ENCODE measurements at places on chromosomes 7 and 10.

DNA sequence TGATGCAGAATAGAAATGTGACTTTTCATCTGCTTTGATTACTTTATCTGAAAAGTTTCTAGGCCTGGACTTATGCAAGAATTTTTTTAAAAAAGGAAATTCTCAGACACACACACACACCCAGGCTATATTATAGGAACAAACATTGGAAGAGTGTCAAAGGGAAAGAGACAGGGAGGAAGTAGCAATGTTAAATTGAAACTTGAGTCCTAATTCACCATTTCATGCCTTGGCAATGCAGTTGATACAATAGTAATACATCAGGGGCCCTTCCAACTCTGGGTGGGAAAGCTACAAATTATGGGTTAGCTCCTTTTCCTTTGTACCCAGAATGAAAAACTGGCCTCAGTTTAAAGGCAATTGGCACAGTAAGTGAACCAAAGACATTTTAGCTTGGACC is 258.0 kb upstream of the LYZL1 start:
- DNase-seq, result no peak

- no peak for DNase-seq
These were observed 17.6 kb downstream of the ASB13 start for GRCh38 chr10:5648494-5649457.

DNA sequence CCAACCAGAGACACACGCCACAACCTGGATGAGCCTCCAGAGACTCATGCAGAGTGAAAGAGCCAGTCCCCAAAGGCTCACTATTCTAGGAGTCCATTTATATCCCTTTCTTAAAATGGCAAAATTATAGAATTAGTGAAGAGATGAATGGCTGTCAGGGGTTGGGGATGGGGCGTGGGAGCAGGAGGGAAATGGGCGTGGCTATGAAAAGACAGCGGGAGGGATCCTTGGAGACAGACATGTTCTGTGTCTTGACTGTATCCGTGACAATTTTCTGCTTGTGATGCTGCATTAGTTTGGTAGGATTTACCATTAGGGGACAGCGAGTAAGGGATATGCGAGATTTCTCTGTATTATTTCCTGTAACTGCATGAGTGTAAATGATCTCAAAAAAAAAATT is 33.0 kb downstream of the FAM53B start:
- no peak for DNase-seq

DNA sequence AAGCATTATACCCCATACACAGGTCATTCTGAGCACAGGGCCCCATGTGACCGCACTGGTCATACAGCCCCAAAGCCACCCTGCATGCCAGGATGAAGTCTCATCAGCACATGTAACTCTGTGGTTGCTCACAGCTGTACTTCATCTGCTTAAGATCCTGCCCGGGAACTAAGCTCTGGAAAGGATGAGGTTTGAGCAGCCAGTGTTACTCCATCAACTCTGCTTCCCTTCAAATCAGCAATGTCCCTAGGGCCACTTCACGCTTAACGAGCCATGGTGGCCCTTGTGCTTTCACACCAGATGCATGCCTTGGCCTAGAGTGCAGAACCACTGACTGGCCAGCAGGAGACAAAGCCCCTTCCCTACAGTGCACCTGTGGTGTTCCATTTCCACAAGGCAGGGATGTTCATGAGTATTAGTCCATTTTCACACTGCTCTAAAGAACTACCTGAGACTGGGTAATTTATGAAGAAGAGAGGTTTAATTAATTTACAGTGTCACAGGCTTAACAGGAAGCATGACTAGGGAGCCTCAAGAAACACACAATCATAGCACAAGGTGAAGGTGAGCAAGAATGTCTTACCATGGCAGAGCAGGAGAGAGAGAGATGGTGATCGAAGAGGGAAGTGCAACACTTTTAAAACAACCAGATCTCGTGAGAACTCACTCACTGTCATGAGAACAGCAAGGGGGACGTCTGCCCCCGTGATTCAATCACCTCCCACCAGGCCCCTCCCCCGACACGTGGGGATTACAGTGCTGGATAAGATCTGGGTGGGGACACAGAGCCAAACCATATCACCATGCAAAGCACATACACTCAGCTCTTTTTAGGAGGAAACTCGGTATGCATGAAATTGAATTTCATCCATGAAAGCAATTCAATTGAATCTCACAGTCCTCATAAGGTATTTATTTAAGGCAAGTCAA is 149.0 kb upstream of the CDCA7L start:
- no peak for DNase-seq

GRCh38 chr10:48404646-48405045 is 98.2 kb downstream of the MAPK8 start:
- DNase-seq, result no peak

DNA sequence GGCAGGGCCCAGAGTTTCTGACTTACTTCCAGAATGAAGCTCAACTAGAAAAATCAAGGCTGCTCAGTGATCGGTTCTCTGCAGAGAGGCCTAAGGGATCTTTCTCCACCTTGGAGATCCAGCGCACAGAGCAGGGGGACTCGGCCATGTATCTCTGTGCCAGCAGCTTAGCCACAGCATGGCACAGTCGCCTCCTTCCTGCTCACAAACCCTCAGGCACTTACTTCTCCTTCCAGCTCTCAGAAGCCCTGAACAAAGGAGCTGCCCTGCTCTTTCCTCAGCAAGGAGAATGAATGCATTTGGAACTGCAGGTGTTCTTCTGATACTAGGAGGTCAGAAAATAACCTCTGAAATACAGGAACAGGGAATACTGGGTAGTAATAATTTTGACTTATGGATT is 219.7 kb upstream of the PRSS1 start:
- DNase-seq, result no peak

DNA sequence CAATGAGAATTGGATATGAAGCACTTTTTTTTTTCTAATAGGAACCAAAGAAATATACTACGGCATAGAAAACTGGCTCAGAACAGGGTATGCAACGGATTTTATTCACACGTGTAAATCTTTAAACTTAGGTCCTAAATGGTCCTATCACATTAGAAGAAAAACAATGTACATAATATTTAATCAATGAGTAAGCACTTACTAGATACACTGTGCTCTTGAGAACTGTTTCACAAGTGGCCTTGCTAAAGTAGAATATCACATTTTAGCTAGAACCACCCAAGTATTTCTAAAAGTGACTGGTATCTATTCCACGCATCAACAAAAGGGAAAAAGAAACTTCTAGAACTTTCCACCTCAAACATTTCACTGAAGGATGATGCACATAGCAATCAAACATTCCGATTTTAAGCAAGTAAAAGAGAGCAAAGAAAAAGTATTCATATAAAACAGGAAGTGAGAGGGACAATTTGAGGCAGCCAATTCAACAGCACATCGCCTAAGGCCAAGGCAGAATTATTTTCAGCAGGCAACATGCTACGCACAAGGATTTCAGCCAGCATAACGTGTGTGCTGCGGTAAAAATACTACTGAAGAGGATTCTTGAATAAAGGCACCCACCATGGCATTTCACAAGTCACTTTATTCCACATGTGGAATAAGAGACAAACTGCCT is 55.8 kb downstream of the PARD3 start:
- no peak for DNase-seq

- no peak for DNase-seq
These were observed 163.1 kb upstream of the PLXNA4 start for GRCh38 chr7:132739271-132739955.

GRCh38 chr10:89217057-89217990 is 10.2 kb upstream of the CH25H start:
- peak; percentile 53 for DNase-seq

DNA sequence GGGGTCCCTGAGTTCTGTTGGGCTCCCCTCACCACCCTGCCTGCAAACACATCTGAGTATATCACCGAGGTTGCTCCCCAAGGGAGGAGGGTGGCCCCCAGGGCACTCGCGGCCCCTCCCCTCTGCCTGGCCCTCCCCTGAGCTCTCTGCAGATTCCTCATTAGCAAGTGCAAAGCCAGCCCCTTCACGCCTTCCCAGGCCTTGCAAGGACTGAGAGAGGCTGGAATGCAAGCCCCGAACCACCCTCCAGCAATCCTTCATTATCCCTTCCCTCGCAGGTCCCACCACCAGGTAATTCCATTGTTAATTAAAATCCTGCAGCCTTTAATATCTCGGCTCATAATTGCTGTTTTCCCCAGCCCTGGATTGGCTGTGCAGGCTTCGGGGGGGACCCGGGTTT is 35.3 kb upstream of the MYL10 start:
- no peak for DNase-seq

GRCh38 chr10:63889803-63890202 is 368.6 kb downstream of the REEP3 start:
- DNase-seq, result no peak

GRCh38 chr7:157851501-157852067 is 514.8 kb downstream of the DNAJB6 start:
- DNase-seq, result peak; percentile 75

- no peak for DNase-seq
These were observed 15.4 kb upstream of the CSGALNACT2 start for GRCh38 chr10:43122826-43123225.

DNA sequence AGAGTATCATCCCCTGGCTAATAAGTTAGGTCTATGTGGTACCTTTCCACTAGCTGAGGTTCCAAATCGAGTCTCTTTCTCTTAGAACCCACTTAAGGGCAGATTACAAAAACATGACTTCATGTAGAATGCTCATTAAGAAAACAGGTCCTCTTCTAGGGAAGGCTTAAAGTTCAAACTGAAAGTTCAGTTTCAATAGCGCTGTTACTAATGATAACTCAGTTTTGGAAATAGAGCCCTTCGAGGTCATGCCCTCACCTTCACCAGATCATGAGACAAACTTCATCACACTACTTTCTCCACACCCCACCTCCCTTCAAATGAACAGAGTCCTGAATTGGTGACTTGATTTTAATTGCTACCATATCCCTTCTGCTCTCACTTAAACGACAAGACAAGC is 26.2 kb downstream of the HGF start:
- DNase-seq, result no peak

- DNase-seq, result peak; percentile 52
These were observed 752 bp downstream of the KLF14 start for GRCh38 chr7:130732980-130733930.

- no peak for DNase-seq
These were observed 6.8 kb upstream of the IFIT1B start for GRCh38 chr10:89371079-89371478.
